Activated CD4-positive, alpha-beta T cell treated with anti-CD3 and anti-CD28 coated beads, Interleukin-2, amount 50 U/mL, for 24 hours (primary cell): ENCODE measurements at places on chromosomes 13 and 19.

DNA sequence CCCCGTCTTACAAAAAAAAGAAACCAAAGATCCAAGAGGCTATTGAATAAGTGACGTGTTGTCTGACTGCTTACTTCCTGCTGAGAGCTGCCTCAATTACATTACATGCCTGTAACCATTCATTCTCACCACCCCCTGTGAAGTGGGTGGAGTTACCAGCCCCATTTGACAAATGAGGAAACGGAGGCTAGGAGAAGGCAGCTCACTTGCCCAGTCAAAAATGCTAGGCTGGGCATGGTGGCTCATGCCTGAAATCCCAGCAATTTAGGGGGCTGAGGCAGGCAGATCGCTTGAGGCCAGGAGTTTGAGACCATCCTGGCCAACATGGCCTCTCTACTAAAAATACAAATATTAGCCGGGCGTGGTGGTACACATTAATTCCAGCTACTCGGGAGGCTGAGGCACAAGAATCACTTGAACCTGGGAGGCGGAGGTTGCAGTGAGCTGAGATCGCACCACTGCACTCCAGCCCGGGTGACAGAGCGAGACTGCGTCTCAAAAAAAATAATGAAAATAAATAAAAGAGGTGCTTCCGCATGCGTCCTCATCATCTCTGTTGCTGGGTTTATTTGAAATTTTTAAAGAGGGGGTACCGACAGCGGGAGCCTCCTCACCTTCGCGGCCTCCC is 499 bp downstream of the LSM7 start:
- DNase-seq: peak; percentile 28

DNA sequence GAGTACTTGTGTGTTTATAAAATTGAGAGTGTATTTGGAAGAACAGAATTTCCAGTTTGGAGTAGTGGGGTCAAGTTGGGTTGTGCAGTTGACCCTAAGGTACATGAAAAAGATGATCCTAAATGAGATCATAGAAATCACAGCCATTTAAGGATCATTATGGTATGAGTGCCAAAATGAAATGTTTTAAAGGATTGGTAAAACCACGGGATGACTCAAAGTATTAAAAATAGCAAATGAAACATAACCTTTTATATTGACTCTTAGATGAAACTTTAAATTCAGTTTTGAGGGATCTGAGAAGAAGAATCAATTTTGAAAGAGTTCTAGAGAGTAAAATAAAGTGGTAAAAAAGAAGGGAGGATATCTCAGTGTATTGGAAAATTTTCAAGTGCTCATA is 773.8 kb downstream of the GPC5 start:
- DNase-seq: no peak

DNA sequence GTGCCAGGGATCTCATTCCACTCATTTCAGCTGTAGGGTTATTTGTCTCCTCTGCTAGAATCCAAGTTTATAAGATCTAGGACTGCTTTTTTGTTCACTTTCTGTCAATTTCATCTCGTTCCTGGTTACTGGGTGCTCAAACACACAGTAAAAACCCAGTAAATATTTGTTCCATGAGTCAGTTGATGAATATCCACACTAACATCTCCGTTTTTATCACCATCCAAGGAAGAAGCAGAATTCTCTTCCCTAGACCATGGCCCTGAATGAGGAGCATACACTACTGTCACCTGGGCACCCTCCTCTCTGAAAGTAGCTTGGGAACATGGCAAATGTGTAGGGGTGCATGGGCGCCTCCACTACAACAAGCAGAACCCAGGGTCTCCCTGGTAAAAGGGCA is 390.8 kb downstream of the FOXO1 start:
- no peak for DNase-seq

DNA sequence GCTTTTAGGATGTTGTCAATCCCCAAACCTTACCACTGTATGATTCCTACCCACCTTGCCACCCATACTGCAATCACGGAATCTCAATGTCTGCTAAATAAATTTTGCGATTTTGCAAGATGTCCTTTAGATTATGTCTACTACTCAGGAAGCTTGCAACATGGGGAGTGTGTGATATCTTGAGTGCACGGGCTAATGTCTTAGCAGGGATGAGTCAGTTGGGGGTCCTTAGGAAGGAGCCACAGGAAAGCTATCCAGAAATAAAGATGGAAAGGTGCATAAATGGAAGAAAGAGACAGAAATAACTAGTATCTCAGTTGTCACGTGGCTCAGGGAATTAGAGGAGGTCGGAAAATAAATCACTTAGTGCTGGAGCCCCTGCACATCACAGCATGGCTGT is 77.1 kb downstream of the NALCN start:
- DNase-seq: no peak

GRCh38 chr13:31122544-31123260 is 39.0 kb downstream of the HSPH1 start:
- no peak for DNase-seq

DNA sequence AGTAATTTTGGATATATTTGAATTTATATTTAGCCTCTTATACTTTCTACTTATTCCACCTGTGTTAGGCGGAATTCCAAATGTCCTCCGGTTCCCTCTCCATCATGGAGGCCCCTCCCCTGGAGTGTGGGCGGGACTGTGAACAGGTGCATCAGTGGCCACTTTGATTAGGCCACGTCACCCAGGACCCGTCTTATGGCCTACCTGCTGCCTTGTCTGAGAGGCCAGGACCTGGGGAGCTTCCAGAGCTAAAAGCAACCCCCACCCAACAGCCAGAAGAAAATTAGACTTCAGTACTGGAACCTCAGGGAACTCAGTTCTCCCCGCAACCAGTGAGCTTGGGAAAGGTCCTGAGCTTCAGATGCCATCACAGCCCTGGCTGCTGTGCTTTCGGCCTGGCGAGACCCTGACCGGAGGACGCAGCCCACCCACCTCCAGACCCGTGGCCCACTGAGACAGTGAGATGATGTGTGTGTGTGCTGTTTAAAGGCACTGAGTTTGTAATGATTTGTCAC is 200.2 kb upstream of the SOX1 start:
- DNase-seq: no peak

DNA sequence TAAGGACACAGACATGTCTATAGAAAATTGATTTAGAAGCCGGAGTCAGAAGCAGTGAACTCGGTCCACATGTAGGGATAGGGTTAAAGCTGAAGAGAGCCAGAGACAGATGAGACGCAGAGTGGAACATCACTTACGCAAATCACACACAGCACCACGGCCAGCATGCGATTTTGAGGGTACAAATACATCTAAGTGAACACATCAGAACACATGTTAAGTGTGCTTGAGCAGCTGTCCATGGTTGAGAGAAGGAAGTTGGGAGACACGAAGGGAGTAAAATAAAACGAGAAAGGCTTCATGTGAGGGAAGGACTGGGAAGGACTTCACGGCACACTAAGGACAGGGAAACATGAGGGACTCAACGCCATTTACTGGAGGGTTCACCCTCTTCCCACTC is 25.4 kb upstream of the SIGLEC11 start:
- DNase-seq: no peak

GRCh38 chr13:51912091-51912490 is 50.3 kb downstream of the CCDC70 start:
- DNase-seq: no peak

GRCh38 chr19:47024502-47024901 is 4.9 kb downstream of the NPAS1 start:
- DNase-seq: no peak

DNA sequence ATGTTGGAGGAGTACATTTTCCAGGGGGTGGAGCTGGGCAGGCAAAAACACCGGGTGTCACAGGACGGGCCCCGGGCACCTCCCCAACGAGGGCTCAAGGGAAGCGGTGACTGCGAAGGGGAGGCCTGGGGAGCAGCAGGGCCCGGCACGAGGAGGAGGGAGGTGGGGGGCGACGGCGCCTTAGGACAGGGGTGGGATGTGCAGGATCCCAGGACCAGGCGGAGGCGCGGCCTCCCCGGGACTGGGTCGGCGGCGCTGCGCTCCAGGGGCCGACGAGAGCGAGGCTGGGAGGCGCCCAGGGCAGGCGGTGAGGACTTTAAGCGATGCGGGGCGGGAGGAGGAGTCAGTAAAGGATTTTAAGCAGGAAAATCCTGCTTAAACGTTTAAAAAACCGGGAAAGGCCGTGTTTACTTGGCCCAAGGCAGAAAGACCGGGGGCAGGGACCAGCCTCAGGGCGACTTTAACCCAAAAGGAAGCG is 427 bp downstream of the ZNF160 start:
- DNase-seq: peak; percentile 21

DNA sequence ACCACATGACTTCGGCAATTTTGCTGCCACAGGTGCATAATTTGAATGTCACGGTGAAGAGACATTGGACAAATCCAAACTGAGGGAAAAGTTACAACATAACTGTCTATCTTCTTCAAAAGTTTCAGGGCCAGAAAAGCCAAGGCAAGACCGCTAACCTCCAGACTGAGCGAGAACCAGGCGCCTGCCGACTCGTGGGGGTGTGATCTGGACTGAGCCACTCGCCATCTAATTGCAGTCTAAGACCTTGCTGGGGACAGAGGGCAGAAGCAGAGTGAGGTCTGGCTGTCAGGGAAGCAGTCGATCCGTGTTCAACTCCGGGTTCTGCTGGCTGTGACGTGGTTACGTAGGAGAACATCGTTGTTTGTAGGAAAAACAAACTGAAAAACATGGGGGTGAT is 88.6 kb downstream of the SPACA7 start:
- no peak for DNase-seq

DNA sequence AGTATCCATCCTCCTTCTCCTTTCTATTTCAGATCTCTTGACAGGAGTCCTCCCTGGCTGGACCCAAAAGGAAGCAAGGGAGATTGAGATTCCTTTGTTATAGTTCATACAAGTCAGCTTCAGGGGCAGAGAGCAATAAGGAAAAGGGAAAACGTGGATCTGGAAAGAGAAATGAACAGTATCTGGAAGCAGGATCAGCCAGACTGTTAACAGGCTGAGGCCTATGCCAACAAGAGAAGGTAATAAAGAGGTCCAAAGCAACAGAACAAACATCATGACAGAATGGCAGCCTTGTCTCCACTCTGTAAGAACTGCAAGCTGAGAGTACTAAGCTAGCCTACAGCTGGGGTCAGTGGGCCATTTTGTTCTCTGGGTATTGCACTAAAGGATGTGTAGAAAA is 64.5 kb downstream of the RAP2A start:
- no peak for DNase-seq

GRCh38 chr19:13633109-13633508 is 126.8 kb upstream of the CACNA1A start:
- no peak for DNase-seq

- no peak for DNase-seq
These were observed 82.1 kb downstream of the ZNF429 start for GRCh38 chr19:21587549-21587948.

DNA sequence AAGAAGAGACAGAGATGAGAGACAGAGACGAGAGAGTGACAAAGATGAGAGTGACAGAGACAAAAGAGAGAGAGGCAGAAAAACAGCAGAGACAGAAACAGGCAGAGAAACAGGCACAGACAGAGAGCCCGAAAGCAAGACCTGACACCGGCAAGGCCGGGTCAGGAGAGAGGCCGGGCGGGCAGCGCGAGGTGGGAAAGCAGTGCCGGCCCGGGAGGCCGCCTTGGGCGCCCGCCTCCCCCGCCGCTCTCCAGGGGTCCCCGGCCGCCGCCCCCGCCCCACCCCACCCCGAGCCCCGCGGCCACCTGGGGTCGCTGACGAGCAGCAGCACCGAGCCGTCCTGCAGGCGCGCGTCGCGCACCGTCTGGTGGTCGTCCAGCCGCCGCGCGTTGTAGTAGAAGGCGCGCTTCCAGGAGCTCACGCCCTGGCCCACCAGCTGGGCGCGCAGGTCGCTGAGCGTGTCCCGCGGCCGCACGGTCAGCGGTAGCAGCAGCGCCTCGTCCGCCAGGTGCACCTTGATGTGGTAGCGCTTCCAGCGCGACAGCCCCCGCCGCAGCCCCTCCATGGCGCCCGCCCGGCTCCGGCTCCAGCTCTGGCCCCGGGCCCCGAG is at the start of gene TINCR:
Gene TINCR (minus strand): TSS at position 594 of the 610 bp plus-strand sequence.
- DNase-seq: no peak

GRCh38 chr19:2869618-2870017 is 2.5 kb downstream of the ZNF556 start:
- DNase-seq: no peak

- DNase-seq: no peak
These were observed 56.4 kb upstream of the TPM4 start for GRCh38 chr19:16019691-16020448.

- no peak for DNase-seq
These were observed 12.6 kb downstream of the RTBDN start for GRCh38 chr19:12821761-12822160.

DNA sequence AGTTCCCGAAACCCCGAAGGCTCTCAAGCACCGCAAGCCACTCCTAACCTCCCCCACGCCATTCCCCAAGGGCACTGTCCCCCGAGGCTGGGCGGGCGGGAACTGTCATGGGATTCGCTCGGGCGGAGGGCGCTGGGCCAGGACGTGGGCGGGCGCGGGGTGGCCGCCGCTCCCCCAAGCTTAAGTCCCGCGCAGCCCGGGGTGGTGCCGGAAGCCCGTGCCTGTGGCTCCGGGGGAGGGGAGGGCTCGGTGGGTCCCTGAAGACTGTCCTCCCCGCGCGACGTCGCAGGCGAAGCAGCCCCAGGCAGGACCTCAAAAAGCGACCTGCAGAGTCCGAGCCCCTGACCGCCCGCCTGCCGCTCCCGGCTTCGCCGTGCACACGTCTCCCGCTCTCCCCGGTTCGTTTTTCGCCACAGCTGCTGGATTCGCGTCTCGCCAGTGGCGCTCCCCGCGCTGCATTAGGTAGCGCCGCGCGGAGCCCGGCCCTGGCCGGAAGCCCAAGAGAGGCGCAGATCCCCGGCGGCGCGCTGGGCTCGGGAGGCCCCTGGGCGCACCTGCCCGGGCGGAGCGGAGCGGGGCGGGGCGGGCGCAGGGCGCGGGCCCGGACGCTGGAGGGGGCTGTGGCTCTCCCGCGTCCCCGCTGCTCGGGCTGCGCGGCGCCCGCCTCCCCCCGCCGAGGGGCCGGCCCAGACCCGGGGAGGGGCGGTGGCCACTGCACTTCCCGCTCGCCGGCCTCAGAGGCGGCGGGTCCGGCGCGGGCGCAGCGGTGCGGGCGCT is at the start of gene FARP1:
Gene FARP1 (plus strand): TSS at position 715 of the 777 bp plus-strand sequence. CDS start 70,149 bp downstream, outside the sequence.
- DNase-seq: no peak

- DNase-seq: no peak
These were observed 99.0 kb upstream of the TSHZ3 start for GRCh38 chr19:31448221-31448657.

DNA sequence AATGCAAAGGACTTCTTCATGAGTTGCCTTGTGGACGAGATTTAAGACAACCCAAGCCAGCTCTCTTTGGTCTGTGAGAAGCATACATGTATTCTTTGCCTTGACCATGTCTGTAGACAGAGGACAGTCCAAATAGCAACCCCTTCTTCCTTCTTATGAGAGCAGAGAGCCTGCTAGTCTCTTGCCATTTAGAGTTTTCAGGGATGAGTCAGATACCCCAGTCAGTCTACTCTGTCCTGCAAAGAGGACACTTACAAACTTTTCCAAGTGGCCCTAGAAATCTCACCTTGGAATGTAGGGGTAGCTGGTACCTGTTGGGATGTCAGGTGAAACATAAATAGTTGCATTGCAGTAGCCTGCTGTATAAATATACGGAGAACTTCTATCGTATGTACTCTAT is 36.7 kb downstream of the DNAJC3 start:
- DNase-seq: no peak

- no peak for DNase-seq
These were observed 4.6 kb downstream of the TCF3 start for GRCh38 chr19:1647501-1648458.
